ENCODE measurements at places on chromosomes 11 and 22.
A peak's percentile ranks its signal among the peaks of the same experiment; 100 is the strongest.

DNA sequence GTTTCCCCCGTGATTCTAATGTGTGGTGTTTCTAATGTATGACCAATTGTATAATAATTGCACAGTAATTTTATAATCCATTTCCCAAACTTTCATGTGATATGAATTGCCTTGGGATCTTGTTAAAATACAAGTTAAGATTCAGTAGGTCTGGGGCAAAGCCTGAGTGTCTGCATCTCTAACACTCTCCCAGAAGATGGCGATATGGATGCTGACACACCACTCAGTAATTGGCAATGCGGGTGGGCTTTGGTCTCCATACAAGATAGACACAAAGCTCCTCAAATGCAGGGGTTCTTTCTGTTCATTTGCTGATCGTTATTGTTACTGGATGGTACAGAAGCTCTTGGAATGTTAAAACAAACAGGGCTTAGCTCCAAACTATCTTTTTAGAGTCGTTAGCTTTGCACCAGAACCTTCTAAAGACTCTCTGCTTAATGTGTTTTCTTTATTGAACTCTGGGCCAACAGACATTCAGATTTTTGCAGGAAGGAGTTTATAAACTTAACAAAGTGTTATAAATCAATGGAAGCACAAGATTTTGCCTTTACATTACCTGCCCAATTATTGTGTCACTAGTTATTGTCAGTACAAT, 45.4 kb upstream of the ANO3 start:
- DNase-seq, result no peak

DNA sequence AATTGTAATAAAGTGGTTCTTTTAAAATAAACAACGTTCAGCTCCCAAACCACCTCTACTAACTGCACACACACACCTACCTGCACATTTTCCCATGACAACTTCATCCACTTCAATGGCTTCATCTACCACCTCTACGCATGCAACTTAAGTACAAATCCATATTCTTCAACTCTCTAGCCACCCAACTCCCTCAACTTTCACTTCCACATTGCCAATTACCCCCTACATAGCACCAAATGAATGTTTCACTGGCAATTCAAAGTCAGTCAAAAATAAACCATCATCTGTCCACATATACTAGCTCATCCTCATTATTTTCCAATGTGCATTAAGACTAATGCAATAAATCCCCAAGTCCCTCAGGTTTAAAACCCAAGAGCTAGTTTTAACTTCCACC, 50.7 kb upstream of the ARHGAP32 start:
- no peak for DNase-seq

- DNase-seq, result no peak
Observed at GRCh38 chr11:5691964-5692361, 2.4 kb downstream of the TRIM22 start.

DNA sequence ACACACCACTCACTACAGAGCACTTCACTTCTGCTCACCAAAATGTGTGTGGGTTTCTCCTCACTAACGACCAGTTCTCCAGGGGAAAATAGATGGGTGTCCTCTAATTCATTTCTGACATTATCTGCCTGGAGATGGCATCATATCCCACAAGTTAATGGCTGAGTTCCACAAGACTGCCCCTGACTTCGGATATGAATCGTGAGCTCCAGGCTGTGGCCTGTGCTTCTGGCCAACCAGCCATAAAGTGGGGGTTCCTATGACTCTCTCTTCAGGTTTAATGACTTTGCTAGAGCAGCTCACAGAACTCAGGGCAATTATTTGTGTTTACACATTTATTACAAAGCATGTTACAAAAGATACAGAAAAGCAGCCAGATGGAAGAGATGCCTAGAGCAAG, 113.0 kb upstream of the SYT13 start:
- DNase-seq, result no peak

DNA sequence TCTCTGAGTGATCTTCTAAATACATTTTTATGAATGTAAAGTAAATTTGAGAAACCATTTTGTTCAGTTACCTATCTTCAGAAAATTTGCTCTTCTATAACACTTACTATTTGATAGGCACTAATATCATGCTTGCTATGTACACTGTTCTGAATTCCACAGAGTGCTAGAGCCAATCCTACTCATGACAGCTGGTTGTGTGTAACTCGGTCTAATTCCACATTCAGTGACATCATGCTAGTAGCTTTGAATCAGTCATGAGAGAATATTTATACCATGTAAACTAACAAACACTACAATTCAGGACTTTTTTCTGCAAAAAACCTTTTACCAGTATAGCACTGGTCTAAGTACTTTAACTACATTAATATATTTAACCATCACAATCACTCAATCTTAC, 902.9 kb downstream of the DLG2 start:
- DNase-seq, result no peak

- no peak for DNase-seq
Observed at GRCh38 chr11:130413405-130414106, 14.9 kb downstream of the ADAMTS8 start.

DNA sequence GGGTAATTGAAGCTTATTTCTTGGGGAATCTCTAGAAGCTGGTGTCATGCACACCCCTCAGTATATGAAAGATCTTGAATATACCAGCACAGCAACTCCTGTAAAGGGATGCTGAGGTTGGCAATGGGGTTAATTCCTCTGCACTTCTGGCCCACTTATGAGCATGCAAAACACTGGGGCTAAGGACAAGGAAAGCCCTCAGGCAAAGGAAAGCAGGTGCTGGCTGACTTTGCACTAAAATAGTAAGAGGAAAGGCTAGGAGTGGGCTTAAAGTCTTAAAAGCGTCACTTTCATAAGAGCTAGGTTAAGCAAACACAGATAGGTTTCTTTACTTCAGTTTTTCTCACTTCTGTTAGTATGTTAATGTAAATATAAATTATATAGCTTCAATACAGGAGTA, 572.6 kb upstream of the LUZP2 start:
- DNase-seq, result no peak

GRCh38 chr11:129440028-129440713, 64.5 kb downstream of the BARX2 start:
- DNase-seq, result no peak

DNA sequence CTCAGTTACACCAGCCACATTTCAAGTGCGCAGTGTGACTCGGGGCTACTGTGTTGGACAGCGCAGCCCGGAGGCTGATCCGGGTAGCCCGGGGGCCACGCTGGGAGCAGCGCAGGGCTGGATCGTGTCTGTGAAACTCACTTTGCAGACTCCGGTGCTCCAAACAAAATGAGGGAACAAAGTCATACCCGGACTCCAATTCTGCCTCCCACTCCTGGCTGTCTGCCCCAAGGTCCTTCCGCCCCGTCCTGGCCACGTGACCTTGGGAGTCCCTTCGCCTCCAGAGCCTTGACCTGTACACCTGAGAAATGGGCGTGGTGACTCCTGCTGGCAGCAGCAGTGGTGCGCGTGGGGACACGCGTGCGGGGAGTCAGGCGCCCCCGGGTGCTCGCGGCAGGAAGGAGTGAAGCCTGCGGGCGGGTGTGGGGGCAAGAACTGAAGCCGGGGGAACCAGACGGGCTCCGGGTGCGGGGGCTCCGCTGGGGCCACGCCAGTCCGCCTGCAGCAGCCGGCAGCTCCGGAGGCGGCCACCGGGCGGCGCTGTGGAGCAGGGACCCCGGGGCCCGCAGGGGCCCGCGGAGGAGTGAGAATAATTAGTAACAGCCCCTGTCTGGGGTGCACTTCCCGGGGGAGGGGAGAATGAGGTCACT, 42.4 kb downstream of the KCNJ4 start:
- peak; percentile 65 for DNase-seq

GRCh38 chr11:36229091-36229705, 60.0 kb downstream of the COMMD9 start:
- DNase-seq, result no peak

DNA sequence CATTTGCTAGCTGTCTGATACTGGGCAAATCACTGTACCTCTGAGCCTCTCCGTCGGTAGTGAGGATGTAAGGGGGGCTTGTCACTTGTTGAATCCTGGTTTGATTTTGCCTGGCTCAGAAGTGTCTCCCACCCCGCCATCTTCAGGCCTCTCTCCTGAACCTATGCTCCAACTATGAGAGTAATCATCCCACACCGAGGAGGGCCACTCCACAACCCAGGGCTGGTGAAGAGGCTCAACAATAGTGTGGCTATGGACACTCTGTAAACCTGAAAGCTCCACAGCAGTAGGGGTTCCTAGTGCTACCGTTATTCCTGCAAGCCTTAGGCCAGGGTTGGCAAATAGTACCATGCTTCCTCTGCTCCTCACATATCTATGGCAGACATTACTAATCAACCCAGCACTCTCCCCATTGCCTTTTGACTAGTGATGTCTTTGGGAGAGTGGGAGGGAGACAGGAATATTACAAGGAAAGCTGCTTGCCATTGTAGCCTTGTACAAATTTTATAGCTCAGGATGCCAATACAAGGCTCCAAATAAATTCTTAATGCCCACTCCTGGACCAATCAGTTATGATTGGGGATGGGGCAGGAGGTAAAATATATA, 134.0 kb upstream of the TEAD1 start:
- DNase-seq, result no peak

DNA sequence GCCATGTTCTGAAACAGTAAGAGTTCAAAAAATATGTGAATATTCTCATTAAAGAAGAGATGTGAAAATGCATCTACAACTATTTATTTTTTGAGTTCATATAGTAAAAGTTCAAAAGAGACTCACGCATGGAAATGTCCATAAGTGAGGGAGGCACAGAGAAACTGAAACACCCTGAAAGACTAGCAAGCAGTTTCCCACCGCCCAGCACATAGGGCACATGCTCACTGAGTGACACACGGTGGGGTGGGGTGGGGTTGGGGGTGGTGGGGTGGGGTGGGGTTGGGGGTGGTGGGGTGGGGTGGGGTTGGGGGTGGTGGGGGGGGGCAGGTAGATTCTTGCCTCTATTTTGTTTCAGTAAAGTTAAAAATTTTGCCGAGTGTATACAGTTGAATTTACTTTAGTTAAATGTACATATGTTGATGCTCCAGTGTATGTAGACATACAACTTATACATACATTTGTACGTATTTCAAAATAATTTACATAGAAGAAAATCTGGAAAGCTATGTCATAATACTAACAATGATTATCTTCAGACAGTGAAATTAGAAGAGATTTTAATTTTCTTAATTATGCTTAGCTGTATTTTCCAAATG, 6.3 kb downstream of the CCDC34 start:
- DNase-seq, result no peak

- DNase-seq, result no peak
Observed at GRCh38 chr11:122157653-122158161, 41.7 kb upstream of the BLID start.

GRCh38 chr11:64245401-64245796, 1.3 kb downstream of the PPP1R14B start:
- no peak for DNase-seq

DNA sequence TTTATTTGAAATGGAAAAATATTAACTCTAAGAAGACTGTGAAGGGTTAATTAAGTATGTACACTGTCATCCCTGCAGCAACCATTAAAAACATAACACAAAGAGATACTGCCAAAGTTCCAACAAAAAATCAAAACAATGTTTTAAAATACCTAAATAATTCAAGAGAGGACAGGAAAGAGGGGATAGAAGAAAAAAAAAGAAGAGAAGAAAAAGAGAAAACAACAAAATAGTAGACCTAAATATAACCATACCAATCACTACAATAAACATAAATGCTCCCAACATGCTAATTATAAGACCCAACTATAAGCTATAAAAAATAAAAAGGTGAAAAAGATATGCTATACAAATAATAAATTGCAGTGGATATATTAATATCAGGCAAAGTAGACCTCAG, 20.1 kb downstream of the GNB1L start:
- no peak for DNase-seq

GRCh38 chr11:128497061-128497775, 90.1 kb downstream of the ETS1 start:
- DNase-seq, result no peak

DNA sequence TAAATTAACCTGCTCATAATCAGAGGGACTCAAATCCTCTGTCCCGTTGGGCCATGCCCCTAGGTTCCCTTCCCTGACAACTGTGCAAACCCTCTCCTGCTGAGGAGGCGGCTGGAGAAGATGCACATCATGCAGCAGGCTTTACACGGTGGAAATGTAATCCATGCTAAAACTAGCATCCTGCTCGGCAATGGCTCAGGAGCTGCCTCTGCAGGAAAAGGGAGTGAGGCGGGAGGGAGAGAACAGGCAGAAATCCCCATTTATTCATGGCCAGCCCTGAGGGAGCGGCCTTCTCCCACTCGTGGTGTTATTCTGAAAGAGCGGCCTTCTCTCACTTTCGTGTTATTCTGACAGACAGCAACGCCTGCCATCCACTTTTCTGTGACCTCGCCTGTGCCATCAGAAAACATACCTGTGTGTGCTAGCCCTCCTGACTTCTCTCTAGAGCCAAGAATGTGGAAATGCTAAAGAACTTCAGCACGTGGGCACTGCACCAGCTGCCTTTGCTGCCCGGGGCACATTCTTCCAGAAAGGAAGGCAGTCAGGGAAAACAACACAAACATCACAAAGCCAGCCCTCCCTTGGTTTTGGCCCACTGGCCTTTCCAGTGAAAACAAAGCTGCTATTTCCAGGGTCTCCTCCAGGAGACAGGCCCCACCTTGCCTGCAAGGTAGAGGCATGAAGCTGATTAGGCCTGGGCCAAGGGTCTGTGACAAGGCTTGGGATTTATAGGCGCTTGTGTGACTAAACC, 62.9 kb upstream of the BID start:
- no peak for DNase-seq

GRCh38 chr11:1967641-1968225, 20.6 kb downstream of the MRPL23 start:
- DNase-seq, result no peak

- no peak for DNase-seq
Observed at GRCh38 chr11:108871152-108871551, 206.3 kb downstream of the DDX10 start.

DNA sequence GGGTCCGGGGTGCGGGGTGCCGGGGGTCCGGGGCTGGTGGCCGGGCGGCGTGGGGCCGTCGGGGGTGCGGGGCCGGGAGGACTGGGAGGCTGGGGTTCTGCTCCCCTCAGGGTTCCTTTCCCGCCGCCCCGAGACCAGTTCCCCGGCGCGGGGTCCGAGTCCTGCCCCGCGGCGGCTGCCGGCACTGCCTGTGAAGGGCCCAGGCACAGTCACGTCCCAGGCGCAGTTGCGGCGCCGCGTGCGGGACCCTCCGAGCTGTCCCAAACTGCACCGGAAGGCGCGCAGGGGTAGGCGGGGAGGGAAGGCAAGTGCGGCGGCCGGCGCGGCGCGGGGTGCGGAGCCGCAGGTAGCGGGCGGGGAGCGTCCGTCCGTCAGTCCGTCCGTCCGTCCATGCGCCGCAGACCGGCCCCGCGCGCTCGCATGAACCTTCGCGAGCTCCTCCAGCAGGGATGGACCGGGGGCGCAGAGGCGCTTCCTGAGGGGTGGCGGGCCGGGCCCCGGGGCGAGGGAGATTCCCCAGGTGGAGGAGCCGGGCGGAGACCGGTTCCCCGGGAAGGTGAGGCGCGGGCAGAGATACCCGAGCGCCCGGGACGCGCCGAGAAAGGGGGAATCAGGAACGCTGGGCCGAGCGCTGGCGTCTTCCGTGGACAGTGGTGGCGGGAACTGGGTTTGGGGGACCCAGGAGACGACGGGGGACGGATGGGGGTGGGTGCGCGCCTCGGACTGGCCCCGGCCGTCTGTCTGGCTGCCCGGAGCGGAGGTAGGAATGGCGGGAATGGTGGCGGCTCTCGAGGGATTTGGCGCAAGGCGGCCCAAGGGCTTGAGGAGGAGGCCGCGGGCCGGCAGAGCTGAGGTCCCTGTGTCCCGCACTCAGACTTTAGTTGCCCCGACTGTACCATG, 3.1 kb upstream of the ADORA2A start:
- peak; percentile 51 for DNase-seq
